Transverse colon (tissue), 4 donors: ENCODE measurements at places on chromosomes 11 and 22. TPM values are rescaled to one million over a fixed set of nuclear protein-coding genes. Genes with fewer than 3 reads are reported as not detected.
A peak's percentile ranks its signal among the peaks of the same experiment; 100 is the strongest.

DNA sequence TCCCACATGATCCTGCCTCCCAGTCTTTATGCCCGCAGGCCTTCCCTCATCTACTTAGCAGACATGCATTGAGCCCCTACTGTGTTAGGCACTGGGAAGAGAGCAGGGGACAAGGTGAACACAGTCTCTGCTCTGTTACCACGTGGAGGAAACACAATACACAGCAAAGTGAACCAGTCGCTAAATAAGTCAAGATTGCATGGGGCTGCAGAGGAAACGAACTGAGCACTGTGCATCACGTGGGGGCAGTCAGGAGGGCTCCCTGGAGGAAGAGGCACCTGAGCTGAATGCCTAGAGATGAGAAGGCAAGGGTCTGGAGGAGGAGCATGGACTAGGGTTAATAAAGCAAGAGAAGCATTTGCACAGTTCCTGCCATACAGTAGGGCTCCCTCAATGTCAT is 102.7 kb downstream of the MN1 start:
- H3K4me1 ChIP-seq = no peaks in the 10 kb centered on the region
- no peak overlapping the region for H3K4me3 ChIP-seq
- no peak overlapping the region for H3K27ac ChIP-seq
- H3K36me3 ChIP-seq = no peaks in the 10 kb centered on the region
- no peak for DNase-seq
- H3K27me3 ChIP-seq = no peaks in the 10 kb centered on the region

DNA sequence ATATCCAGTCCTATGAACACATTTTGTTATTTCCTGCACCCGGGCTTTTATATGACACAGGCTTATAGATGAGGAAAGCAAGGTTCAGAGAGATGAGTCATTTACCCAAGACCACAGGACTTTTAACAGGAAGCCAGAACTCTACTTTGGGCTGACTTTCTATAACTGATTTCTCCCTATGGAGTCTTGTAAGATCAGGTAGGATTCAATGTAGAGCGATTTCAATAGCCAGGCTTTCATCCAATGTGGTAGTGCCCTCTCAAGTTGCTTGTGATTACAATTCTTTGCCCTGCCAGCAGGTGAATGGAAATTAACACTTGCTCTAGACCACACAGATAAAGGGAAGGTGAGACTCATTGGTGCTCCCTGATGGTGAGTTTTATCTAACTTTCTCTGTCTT is 378.3 kb downstream of the INSC start:
- H3K27ac ChIP-seq = no peak overlapping the region
- no peaks in the 10 kb centered on the region for H3K27me3 ChIP-seq
- H3K36me3 ChIP-seq = no peaks in the 10 kb centered on the region

- no peak overlapping the region for H3K27ac ChIP-seq
- H3K4me3 ChIP-seq = no peak overlapping the region
- no peak for DNase-seq
- H3K27me3 ChIP-seq = peaks cover 24% of the 10 kb centered on the region
- H3K4me1 ChIP-seq = no peaks in the 10 kb centered on the region
Measured at GRCh38 chr11:20137637-20138036, 22.6 kb downstream of the DBX1 start.

TRPC6 gene
- 15.9 TPM for total RNA-seq

DNA sequence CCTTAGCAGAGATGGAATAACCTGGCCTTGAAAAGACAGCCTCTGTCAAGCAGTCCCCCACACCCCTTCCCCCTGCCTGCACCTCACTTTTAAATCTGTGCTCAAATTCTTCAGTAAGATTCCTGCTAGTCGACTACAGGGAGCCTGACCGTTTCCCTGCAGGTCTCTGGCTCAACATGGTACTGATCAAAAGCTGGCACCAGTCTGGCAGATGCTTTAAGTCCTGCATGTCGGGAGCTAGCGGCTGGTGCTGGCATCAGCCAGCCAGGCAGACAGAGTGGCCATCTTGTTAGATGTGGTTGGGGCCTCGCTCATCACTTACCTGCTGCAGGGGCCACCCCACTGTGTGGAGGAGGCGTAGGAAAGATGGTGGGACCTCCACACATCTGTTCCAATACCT is 204.4 kb upstream of the SORL1-AS1 start:
- no peaks in the 10 kb centered on the region for H3K36me3 ChIP-seq
- no peak overlapping the region for H3K4me3 ChIP-seq
- H3K27ac ChIP-seq = peak overlapping the region; percentile 86
- H3K4me1 ChIP-seq = peaks cover 3% of the 10 kb centered on the region
- no peak for DNase-seq

DNA sequence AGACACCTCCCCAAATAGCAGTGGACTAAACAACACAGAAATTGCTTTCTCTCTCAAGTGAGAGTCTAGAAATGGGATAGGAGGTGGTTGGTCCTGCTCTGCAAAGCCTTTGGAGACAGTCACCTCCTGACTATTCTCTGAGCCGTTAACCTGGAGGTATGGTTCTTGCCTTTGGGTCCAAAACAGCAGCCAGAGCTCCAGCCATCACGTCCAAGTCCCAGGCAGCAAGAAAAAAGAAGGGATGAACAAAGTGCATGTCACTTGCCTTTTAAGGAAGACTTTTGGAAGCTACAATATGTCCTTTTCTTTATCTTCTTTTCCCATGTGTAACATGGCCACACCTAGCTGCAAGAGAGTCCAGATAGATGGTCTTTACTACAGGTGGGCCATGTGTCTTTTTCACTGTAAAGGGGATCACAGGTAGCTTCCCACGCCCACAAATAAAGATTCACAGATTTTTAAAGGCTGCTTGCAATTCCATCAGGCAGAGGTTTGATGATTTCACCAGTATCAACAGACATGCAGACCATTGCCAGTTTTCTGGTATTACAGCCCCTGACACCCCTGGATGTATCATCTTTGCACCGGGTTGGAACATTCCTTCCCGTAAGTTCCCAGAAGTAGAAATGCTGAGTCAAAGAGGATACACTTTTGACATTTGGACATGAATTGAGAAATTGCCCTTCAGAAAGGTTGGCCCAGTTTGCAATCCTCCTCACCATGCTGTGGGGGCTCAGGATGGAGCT is 66.0 kb downstream of the MYEOV start:
- no peak overlapping the region for H3K4me3 ChIP-seq
- H3K36me3 ChIP-seq = no peaks in the 10 kb centered on the region
- no peaks in the 10 kb centered on the region for H3K4me1 ChIP-seq
- DNase-seq = no peak
- no peak overlapping the region for H3K27ac ChIP-seq

DNA sequence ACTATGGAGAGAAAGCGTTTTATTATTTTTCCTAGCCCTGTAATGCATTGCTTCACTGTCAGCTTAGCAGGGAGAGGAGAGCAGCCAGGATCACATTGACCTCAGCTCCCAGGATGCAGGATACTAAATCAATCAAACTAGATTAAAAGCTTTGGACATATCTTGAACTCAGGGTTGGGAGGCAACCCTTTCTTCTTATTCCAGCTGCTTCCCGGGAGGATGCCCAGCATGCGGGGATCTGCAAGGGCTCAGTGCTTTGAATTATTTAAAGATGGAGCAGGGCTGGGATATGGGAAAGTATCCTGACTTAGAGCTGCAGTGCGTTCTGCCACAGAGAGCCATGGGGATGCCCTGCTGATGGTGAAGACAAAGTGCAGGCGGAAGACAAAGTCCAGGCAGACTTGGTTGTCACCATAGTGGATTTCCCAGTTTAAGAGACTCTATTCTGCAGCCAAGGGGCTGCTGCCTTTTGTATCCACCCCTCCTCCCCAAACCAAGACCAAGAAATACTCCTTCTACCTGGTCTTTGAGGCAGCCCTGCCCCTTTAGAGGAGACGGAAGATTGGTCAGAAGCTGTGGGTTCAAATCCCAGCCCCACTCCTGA is 1035.0 kb downstream of the TBC1D22A start:
- no peak for DNase-seq
- no peak overlapping the region for H3K4me3 ChIP-seq
- H3K4me1 ChIP-seq = no peaks in the 10 kb centered on the region
- H3K27ac ChIP-seq = no peak overlapping the region
- H3K27me3 ChIP-seq = no peaks in the 10 kb centered on the region
- H3K36me3 ChIP-seq = no peaks in the 10 kb centered on the region

P4HA3 gene
- not detected for total RNA-seq

RASD2 gene
- total RNA-seq = 16.1 TPM

ASCL2 gene
- total RNA-seq = 2.3 TPM

- H3K4me1 ChIP-seq = no peaks in the 10 kb centered on the region
- no peak for DNase-seq
- H3K27me3 ChIP-seq = no peaks in the 10 kb centered on the region
- peaks cover 39% of the 10 kb centered on the region for H3K36me3 ChIP-seq
Measured at GRCh38 chr11:114250993-114251814, 45.0 kb upstream of the NNMT start.

CELSR1 gene
- total RNA-seq = 2.5 TPM

DNA sequence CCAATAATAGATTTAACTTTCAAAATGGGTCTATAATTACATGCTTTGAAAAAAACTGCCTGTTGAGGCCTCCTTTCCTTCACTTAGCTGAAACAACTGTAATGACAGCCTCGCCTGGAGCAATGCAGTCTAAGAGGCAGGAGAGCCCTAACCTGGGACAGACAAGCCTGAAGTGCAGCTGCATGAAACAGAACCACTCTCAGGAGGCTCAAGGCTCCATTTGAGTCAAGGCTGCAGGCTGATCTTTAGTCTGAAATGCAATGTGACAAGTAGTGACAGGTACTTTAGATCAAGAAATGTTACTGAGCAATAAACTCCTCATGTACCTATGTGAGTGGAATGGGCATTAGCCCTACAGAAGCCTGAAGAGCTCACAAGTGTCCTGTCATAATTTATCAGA is 414.0 kb upstream of the LUZP2 start:
- H3K27me3 ChIP-seq = no peaks in the 10 kb centered on the region
- no peaks in the 10 kb centered on the region for H3K4me1 ChIP-seq
- H3K27ac ChIP-seq = no peak overlapping the region

GRCh38 chr11:94417386-94417987 is 16.3 kb upstream of the GPR83 start:
- H3K36me3 ChIP-seq = no peaks in the 10 kb centered on the region
- no peaks in the 10 kb centered on the region for H3K4me1 ChIP-seq
- H3K27me3 ChIP-seq = no peaks in the 10 kb centered on the region
- no peak for DNase-seq

- H3K27me3 ChIP-seq = no peaks in the 10 kb centered on the region
- no peak for DNase-seq
- peak overlapping the region; percentile 36 for H3K27ac ChIP-seq
- no peak overlapping the region for H3K4me3 ChIP-seq
Measured at GRCh38 chr11:59207988-59208451, 4.7 kb downstream of the MPEG1 start.

DNA sequence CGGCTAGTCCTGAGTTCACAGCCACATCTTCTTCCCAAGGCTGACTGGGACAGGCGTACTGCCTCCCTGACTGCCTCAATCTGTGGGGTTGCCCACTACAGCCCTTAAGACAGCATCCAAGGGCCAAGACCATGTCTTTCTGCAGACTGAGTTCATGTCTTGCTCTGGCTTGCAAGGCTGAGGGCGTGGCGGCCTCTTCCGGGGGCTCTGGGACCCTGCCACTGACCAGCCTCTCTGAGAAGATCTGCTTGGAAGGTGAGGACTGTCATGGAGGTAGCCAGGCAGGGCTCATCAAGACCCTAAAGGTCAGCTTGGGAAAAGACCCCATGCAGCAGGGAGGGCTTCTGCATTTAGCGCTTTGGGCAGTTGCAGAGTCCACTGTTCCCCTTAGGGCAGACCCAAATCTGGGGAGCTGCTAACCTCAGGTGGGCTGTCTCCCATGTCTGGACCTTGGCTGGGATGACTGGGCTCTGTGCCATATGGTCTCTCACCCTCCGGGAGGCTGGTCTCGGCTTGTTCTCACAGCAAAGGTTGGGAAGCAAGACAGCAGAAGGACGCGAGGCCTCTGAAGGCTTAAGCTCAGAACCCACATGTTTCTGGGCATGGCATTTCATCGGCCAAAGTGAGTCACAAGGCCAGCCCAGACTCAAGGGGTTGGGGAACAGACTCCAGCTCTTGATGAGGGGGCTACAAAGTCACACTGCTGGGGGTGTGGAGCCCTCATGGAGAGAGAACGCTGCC is 109.1 kb upstream of the LMO1 start:
- DNase-seq = no peak
- H3K4me3 ChIP-seq = no peak overlapping the region
- no peaks in the 10 kb centered on the region for H3K27me3 ChIP-seq
- no peak overlapping the region for H3K27ac ChIP-seq

CHEK1 gene
- 3.3 TPM for total RNA-seq

DNA sequence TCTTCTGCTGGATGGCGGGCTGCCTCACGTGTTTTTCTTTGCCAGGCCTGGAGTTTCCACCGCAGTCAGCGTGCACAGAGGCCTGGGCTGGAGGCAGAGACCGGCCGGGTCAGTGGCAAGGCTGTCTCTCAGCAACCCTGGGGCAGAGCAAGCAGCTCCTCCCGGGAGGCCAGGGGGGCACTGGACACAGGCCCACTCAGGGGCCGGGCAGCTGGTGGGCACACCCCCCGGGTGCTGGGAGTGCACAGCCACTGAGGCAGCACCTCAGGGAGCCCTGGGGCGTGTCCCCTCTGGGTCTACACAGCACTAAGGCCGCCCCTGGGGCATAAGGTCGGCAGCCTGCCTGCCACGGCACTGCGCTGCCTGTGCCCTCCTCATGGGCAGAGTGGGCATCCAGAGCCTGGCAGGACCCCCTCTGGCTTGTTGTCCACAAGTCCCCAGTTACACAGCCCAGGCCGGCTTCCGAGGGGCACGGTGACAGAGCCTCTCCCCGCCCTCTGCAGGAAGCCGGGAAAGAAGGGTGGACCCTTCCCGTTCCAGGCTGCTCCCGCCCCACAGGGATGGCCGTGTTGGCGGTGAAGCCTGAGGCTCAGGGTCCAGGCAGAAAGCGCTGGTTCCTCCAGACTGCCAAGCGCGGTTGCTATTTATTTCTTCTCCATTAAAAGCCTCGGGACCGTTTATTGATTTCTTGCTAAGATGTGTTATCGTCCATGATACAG is 18.5 kb upstream of the TH start:
- no peaks in the 10 kb centered on the region for H3K36me3 ChIP-seq
- H3K27me3 ChIP-seq = peaks cover 46% of the 10 kb centered on the region
- DNase-seq = no peak
- H3K27ac ChIP-seq = no peak overlapping the region
- peaks cover 3% of the 10 kb centered on the region for H3K4me1 ChIP-seq
- no peak overlapping the region for H3K4me3 ChIP-seq

TBX10 gene
- total RNA-seq = not detected

SBF1 gene
- total RNA-seq = 59.9 TPM

DNA sequence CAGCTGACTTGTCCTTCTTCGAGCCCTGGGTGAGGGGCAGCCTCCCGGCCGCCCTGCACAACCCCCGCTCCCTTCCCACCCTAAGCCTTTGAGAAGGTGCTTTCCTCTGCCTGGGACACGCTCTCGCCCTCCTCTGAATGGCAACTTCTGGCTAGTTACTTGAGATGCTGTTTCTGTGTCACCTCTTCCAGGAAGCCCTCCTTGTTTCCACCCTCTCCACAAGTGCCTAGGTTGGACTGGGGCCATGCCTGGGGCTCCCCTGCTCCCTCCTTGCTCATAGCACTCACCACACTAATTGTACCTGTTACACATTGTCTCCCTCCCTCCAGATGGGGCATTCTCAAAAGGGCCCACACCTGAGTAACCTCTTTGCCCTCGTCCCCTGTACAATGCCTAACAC is 72.2 kb downstream of the SCUBE1 start:
- no peaks in the 10 kb centered on the region for H3K4me1 ChIP-seq
- no peaks in the 10 kb centered on the region for H3K36me3 ChIP-seq
- no peak for DNase-seq
